ENCODE measurements at places on chromosomes 3 and 15.
A peak's percentile ranks its signal among the peaks of the same experiment; 100 is the strongest.

GRCh38 chr3:127157171-127157828, 35.6 kb upstream of the PRR23E start:
- DNase-seq, result no peak

DNA sequence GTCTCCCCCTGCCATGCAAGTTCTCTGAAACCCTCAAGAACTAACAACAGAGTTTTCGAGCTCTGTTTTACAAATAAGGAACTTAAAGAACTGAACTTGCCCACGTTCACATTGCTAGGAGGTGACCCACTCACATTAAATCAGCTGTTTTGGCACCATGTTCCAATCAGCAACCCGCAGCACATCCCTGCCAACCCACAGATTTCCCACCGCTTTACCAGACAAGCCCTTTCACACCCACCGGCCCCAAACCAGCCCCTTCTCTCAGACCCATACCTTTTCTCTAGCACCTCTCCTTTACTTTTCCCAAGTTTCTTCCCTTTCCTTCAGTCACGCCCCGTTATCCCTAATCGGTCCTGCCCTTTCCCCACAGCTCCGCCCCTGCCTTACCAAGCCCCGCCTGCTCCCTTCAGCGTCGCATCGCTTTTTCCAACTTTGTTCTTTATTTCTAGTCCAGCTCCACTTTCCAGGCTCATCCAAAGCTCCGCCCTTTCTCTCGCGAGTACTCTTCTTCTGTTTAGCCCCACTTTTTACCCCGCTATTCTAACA, 804 bp upstream of the BRPF1 start:
- no peak for DNase-seq

- DNase-seq, result peak; percentile 92
These were observed 49.7 kb downstream of the SEMA5B start for GRCh38 chr3:122977746-122978466.

- DNase-seq, result peak; percentile 68
These were observed 138.3 kb downstream of the LRIG1 start for GRCh38 chr3:66362541-66362941.

DNA sequence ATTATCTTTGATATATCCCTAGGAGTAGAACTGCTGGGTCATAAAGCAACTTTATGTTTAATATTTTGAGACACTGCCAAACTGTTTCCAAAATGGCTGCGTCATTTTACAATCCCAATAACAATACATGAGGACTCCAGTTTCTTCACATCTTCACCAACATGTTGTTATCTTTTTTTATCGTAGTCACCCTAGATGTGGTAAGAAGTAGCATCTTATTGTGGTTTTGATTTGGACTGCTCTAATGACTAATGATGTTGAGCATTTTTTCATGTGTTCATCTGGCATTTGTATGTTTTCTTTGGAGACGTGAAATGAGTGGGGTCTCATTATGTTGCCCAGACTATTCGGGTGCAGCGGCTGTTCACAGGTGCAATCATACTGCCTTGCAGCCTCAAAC, 83.8 kb downstream of the MAP4 start:
- no peak for DNase-seq

- DNase-seq, result no peak
These were observed 29.2 kb upstream of the ARRDC4 start for GRCh38 chr15:97931314-97931713.

DNA sequence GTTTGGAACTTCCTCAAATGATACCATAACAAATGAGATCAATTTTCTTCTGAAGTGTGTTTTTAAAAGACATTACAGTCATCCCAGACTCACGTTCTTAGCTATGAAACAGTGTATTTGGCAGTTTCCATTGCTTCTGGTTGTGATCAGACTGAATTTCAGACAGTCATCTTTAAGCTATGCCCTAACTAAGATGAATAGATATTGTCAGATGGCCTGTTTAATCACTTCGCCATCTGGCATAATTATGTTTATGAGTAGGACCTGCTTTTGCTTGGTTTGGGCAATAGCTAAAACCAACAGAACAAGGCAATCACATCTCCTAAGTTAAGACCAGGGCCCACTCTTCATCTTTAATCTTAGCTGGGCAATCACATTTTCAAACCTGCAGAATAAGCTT, 313.1 kb downstream of the SV2B start:
- peak; percentile 5 for DNase-seq

DNA sequence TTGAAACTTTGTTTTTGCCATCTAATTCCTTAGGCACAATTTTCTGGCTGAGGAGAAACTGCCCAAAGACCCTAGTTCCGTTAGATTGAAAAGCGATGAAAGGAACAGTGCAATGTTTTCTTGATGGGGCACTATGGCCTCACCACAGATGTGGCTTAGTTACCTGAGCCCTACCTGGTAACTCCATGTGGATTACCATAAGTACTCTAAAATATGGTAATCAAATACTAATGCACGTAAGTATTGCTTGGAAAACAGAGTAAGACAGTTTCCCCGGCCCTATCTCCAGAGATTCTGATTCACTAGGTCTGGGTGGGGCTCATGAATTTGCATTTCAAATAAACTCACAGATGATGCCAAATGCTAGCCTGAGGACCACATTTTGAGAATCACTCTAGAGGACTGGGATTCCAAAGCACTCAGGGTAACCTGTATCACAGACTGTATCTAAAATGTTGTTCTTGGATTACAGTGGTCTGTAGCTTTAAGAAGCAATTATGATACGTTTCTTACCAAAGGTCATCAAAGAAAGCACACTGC, 806.3 kb downstream of the FHIT start:
- DNase-seq, result no peak

DNA sequence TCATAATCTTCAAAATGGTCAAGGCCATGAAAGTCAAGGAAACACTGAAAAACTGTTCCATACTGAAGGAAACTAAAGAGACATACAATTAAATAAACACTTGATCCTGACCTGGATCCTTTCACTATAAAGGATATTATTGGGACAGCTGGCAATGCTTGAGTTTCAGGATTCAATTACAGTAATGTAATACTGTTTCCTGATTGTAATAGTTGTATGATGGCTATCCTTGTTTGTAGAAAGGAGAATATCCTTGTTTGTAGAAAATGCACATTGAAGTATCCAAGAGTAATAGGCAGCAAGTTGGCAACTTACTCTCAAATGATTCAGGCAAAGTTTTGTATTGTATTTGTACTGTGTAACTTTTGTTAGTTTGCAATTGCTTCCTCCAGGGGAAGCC, 4.6 kb downstream of the CIDEC start:
- DNase-seq, result no peak

GRCh38 chr3:134067531-134068161, 37.9 kb upstream of the SLCO2A1 start:
- DNase-seq, result no peak

DNA sequence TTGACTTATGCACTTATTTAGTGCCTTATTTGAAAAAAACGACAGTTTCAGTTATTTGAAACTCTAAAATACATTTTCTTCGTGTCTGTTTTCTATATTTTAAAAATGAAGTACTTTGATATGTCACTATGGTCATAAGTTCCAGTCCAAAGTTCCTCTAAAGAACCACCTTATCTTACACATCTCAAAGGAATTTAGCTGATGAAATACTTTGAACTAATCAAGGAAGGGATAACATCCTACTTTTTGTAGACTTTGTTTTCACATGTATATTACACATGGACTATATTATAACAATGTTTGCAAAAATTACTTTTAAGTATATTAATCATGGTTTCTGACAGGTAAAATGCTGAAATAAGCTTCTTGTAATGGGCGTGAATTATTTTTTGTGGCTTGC, 265.8 kb upstream of the ZNF717 start:
- no peak for DNase-seq

DNA sequence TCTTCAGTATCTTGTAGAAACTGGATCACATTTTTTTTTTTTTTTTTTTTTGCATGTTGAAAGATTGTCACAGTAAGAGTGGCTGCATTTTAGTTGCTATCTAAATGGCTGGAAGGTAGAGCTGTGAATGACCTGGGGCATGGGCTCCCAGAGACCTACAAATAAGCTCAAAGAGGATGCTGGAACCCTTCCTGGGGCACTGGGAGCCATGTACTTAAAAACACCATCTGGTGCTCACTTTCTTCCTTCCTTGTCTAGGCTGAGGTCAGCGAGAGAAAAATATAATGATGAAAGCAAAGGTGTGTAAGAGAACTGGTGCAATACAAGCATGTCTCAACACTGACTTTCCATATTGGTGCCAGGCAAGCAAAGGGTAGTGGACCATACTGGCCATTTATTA, 323.9 kb downstream of the SV2B start:
- no peak for DNase-seq

DNA sequence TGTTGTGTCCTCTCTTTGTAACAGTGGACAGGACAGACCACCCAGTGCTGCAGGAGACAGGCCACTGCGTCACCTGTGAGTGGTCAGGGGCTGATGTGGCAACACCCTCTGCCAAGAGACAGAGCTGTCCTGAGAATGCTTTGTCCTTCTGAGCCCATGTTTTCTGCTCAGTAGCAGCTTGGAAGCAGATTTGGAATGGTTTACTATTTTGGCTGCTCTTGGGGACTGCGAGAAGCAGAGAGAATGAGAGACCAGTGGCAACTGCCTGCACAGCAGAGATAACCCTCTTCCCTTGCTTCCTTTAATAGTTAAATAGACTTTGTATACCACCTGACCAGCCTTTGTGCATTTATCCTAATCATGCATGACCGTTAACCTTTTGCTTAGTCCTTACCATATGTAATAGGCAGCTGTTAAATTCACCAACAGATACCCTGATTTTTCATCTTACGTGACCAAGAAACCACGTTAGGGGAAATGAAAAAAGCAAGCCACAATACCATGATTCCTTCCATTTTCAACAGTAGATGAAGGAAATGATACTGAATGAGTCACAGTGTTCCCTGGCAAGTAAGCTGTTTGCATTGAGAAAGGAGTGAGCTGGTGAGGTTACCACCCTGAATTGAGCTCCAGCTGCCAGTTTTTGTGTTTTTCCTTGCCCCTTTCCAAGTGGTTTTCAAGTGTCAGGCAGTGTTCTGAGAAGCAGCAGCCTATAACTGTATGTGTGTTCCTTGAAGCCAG, 35.5 kb downstream of the B3GALNT1 start:
- no peak for DNase-seq

GRCh38 chr3:17535274-17535673, 207.2 kb downstream of the TBC1D5 start:
- peak; percentile 6 for DNase-seq

GRCh38 chr3:177813322-177813721, 616.0 kb upstream of the TBL1XR1 start:
- DNase-seq, result no peak
